Glutamatergic neuron (in vitro differentiated cells): ENCODE measurements at places on chromosomes 3 and 15.

DNA sequence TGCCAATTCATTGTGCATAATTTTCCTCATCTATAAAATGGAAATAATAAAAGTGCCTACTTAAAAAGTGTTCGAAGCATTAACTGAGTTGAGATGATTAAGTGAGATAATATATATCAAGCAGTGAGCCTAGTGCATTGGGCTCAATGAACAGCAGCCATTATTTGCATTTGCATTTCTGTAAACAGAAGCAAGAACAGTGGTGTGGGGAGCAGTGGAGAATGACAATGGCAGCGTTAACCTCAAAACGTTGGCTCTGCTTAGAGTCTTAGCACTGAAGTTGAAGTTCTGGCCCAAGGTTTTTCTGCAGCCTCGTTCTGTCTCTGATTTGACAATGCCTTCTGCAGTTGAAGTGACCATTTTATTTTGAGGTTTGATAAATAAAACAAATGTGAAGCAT is 466.3 kb upstream of the ONECUT1 start:
- DNase-seq, result no peak

- DNase-seq, result no peak
These were observed 28.3 kb downstream of the IL12A start for GRCh38 chr3:160016972-160017371.

- DNase-seq, result no peak
These were observed 37.1 kb downstream of the RPL39L start for GRCh38 chr3:187102073-187102634.

GRCh38 chr3:156626104-156626503 is 48.3 kb upstream of the TIPARP start:
- DNase-seq, result no peak

- no peak for DNase-seq
These were observed 337.0 kb upstream of the CADM2 start for GRCh38 chr3:84621823-84622222.

GRCh38 chr15:31405200-31405920 is 78.7 kb downstream of the KLF13 start:
- no peak for DNase-seq

DNA sequence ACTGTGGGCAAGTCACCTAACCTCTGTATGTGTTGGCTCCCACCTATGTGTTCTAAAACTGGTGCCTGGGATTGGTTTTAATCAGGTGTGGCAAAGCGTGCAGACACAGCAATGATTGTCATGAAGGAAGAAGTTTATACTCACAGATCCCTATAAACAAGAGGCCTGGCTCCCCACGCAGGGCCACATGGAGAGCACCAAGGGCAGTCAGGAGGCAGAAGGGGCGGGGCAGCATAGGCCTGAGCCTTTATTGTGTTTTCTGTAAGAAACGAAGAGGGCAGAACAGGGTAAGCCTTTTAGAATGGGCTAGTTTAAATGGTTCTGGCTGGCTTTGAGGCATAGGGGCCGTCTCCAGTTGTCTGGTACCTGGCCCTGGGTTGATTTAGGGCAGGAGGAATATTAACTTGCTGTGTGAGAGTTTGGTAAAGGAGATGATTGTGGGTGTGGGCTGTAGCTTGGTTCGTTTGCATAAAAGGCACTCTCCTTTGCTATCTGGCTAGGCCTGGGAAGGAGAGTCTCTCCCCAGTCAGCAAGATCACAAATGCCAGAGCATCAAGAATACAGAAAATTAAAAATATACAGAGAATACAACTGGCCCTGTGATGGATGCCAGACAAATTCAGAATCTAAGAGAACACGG is 2.2 kb upstream of the FBXW12 start:
- no peak for DNase-seq
